ENCODE measurements at places on chromosomes 11 and 22. TPM values are rescaled to one million over a fixed set of nuclear protein-coding genes. Genes with fewer than 3 reads are reported as not detected.

Gene OR52I2
- total RNA-seq = not detected

Gene RTN4RL2
- total RNA-seq = 1.0 TPM

Gene PANX1
- 17.2 TPM for total RNA-seq

Gene OR4X1
- not detected for total RNA-seq

Gene C11orf16
- not detected for total RNA-seq

Gene BTG4
- not detected for total RNA-seq

Gene TUBA8
- 21.1 TPM for total RNA-seq

Gene MIOX
- total RNA-seq = not detected

Gene CDC45
- 45.4 TPM for total RNA-seq

Gene ARL14EP
- total RNA-seq = 31.7 TPM

Gene MYEOV
- total RNA-seq = 0.53 TPM

Gene CECR2
- total RNA-seq = 0.13 TPM

Gene LIF
- 2.3 TPM for total RNA-seq

Gene GAS2
- 29.2 TPM for total RNA-seq

Gene TSSK2
- total RNA-seq = not detected

Gene ZNF74
- 9.3 TPM for total RNA-seq

Gene GLYATL2
- 1.2 TPM for total RNA-seq

Gene CSNK2A3
- 0.29 TPM for total RNA-seq

Gene TNNI2
- 0.38 TPM for total RNA-seq

Gene MS4A3
- total RNA-seq = not detected

Gene TBX1
- total RNA-seq = not detected

Gene PRODH
- total RNA-seq = 0.13 TPM

Gene MFNG
- 95.5 TPM for total RNA-seq

Measured in GM12878 (cell line).